ENCODE measurements at places on chromosomes 7 and 10.

GRCh38 chr7:70925411-70926115 lies 206.4 kb upstream of the GALNT17 start:
- DNase-seq = no peak

DNA sequence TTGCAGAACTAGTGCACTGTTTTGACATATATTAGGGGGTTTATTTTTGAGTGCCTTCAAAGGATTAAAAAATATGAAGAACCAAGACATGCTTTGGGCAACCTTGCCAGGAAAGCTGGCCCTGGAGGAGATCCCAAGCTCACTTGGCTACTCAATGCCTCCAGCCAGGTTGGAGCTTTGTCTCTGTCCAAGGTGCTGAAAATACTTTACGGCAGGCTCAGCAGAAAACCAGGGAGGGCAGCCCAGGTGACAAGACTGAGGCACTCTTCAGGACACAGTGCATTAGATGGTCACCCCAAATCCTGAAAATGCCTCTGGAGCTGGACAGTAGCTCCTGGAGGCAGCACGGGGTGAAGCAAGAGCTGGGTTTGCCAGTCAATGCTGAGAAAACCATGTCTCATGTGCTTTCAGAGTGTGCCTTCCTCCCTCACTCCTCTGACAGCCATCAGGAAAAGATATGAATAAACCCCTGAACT lies 5.8 kb upstream of the KCNH2 start:
- DNase-seq = no peak

DNA sequence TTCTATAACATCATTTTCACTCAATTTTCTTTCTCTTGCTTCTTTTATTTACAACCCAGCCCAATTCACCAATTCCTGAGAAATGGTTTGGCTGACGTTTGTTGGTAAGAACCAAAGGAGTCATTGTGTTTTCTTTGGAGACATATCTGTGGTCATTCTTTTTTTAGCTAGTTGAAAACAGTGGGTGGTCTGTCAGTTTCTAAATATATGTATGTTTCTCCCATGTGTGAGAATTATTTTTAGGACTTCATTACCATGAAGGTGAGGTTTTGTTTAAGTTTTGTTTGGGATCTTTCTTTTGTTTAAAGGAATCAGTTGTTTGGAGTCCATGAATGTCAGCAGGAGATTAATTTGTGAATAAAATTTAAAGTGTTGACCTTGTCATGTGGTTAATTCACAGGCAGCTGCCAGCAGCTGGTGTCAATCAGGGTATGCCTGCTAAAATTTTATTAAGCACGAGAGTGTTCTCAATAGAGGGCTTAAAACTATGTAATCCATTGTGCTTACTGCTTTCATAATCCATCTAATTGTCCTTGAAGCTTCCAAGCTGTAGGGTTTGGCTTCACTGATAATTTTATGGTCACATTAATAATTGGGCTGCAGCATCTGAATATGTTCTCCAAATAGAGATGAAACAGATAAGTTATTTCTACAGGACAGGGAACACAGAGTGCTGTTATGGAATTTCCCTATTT lies 38.7 kb downstream of the INSYN2A start:
- DNase-seq = no peak

GRCh38 chr10:104480797-104481196 lies 127.2 kb downstream of the CFAP58 start:
- DNase-seq = no peak

- no peak for DNase-seq
Observed at GRCh38 chr10:20954519-20954918, 57.4 kb upstream of the NEBL start.

GRCh38 chr7:149248777-149249176 lies 9.3 kb downstream of the ZNF212 start:
- DNase-seq = no peak
